ENCODE measurements at places on chromosomes 6 and 20.

DNA sequence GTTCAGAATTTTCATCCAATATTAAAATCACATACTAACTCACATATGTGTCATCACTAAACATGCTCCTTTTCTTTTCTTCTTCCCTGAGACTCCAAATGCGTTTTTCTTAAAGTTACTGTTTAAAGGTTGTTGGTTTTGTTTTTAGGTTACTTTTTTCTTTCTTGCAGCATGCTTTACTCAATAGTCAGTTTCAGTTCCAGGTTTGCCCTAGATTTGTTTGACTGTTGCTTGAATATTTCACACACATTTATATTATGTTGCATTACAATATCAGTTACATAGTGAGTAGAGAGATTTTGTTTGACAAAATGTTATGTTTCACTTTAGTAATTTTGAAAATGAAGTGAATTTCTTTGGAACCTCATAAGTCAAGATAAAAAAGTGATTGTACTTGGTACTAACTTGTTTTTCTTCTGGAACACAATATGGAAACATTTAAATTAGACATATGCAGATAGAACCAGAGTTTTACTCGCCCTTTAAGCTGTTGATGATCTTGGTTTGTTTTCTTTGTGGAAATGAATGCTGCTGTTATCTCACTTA is 27.3 kb downstream of the FNDC1 start:
- DNase-seq = no peak

GRCh38 chr20:2624190-2624589 is 28.2 kb upstream of the NOP56 start:
- no peak for DNase-seq

- DNase-seq = no peak
Measured at GRCh38 chr6:51813904-51814303, 273.5 kb downstream of the PKHD1 start.

- no peak for DNase-seq
Measured at GRCh38 chr6:143691900-143692636, 14.3 kb downstream of the PHACTR2 start.

DNA sequence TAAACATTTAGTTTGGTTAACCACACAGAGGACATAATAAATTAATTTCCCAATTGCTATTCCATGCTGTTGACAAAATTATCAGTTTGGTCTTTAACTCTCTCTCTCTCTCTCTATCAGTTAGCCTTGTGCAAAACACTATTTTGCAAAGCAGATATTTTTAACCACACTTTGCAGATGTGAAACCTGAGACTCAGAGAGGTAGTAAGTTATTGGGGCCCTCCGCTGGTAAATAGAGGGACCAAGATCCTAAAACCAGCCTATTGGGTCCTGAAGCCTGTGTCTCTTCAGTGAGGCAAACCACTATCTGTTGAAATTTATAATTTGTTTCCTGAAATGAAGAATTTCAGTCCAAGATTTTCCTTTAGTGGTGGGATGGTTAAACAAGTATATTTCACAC is 231.0 kb downstream of the SOD2 start:
- no peak for DNase-seq

DNA sequence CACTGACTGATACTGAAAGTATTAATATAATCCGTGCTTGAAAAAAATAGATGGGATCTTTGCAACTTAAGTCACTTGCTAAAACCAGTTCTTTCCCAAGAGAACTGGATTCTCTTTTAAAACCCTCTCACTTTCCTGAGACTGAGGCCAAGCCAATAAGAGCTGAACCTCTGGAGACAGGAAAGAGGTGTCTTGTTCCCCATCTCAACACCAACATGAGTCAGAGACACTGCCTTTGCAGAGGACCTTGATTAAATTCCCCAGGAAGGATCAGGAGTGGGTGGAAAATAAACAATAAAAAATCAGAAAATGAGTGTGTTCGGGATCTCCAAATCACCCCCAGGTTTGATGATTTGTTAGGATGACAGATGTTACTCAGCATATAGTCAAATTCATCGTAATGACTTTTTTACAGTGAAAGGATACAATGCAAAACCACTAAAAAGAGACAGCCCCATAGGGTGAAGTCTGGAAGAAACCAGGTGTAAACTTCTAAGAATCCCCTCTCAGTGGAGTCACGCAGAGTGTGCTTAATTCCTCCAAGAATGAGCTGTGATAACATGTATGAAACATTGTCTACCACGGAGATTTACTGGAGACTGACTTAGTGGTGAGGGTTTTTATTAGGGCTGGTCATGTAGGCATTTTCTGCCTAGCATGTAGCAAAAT is 122.8 kb upstream of the BEND3 start:
- DNase-seq = no peak

- no peak for DNase-seq
Measured at GRCh38 chr20:39338469-39339376, 376.6 kb downstream of the DHX35 start.

DNA sequence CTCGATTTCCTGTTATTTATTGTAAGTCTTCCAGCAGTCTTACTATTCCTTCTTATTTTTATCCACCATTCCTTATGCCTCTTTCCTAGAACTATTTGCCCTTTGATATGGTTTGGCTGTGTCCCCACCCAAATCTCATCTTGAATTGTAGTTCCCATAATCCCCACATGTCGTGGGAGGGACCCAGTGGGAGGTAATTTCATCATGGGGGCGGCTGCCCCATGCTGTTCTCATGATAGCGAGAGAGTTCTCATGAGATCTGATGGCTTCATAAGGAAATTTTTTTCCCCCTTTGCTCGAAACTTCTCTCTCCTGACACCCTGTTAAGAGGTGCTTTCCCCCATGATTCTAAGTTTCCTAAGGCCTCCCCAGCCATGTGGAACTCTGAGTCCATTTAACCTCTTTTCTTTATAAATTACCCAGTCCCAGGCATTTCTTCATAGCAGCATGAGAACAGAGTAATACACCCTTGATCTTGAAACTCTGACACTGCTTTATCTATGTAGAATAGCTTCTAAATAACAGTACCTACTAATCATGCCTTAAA is 48.8 kb downstream of the PLN start:
- DNase-seq = no peak

- DNase-seq = no peak
Measured at GRCh38 chr6:136403110-136403980, 113.7 kb upstream of the BCLAF1 start.
